ENCODE measurements at places on chromosomes 11 and 22. TPM values are rescaled to one million over a fixed set of nuclear protein-coding genes. Genes with fewer than 3 reads are reported as not detected.

CYP2R1 gene
- total RNA-seq, result 9.9 TPM

ARFGAP3 gene
- total RNA-seq, result 64.1 TPM

TMPRSS5 gene
- 0.38 TPM for total RNA-seq

DERL3 gene
- 0.82 TPM for total RNA-seq

GGT1 gene
- total RNA-seq, result 3.1 TPM

C11orf87 gene
- total RNA-seq, result 0.07 TPM

MS4A4A gene
- 0.32 TPM for total RNA-seq

MIOX gene
- 0.91 TPM for total RNA-seq

ROM1 gene
- 0.79 TPM for total RNA-seq

MDK gene
- 277 TPM for total RNA-seq

PDE3B gene
- 2.9 TPM for total RNA-seq

PNPLA3 gene
- 10.8 TPM for total RNA-seq

OR5D18 gene
- total RNA-seq, result not detected

DDB1 gene
- 251 TPM for total RNA-seq

RAB38 gene
- 3.2 TPM for total RNA-seq

OR8B2 gene
- total RNA-seq, result not detected

MRPL49 gene
- 42.6 TPM for total RNA-seq

CARD18 gene
- not detected for total RNA-seq

SLC5A1 gene
- total RNA-seq, result not detected

MAPK8IP2 gene
- 4.7 TPM for total RNA-seq

NAP1L4 gene
- 153 TPM for total RNA-seq

CACNA1I gene
- total RNA-seq, result 0.17 TPM

NCAPH2 gene
- 25.6 TPM for total RNA-seq

OR5A1 gene
- total RNA-seq, result not detected

SLC37A2 gene
- 1.3 TPM for total RNA-seq

PKP3 gene
- 1.1 TPM for total RNA-seq

KREMEN1 gene
- 5.9 TPM for total RNA-seq

CCDC116 gene
- total RNA-seq, result 0.22 TPM

KIAA1671 gene
- total RNA-seq, result 28.4 TPM

OSM gene
- not detected for total RNA-seq

FAM83F gene
- total RNA-seq, result 0.82 TPM

APOL1 gene
- 7.5 TPM for total RNA-seq

LDHAL6A gene
- not detected for total RNA-seq

INPP5J gene
- 3.0 TPM for total RNA-seq

OR2AG2 gene
- total RNA-seq, result 0.27 TPM

DENND5A gene
- 147 TPM for total RNA-seq

TTLL12 gene
- 21.4 TPM for total RNA-seq

SELENOH gene
- 94.3 TPM for total RNA-seq

OR2D2 gene
- not detected for total RNA-seq

MUC5AC gene
- not detected for total RNA-seq

SCGB1D2 gene
- total RNA-seq, result not detected

HOATZ gene
- total RNA-seq, result 0.43 TPM

CD248 gene
- total RNA-seq, result 50.9 TPM

FIBIN gene
- total RNA-seq, result 0.75 TPM

CD3G gene
- total RNA-seq, result not detected

RASGRP2 gene
- total RNA-seq, result 3.9 TPM

FAM180B gene
- total RNA-seq, result not detected

TRPC6 gene
- total RNA-seq, result 0.07 TPM

HTR3B gene
- total RNA-seq, result not detected

CLMP gene
- 26.5 TPM for total RNA-seq

UBQLNL gene
- total RNA-seq, result 0.27 TPM

HEPHL1 gene
- total RNA-seq, result not detected

BTBD18 gene
- not detected for total RNA-seq

All from astrocyte (in vitro differentiated cells and primary cell).